CD14-positive monocyte (primary cell): ENCODE measurements at places on chromosomes 12 and 14. TPM values are rescaled to one million over a fixed set of nuclear protein-coding genes. Genes with fewer than 3 reads are reported as not detected.

Gene SIX6
- not detected for polyA plus RNA-seq

Gene FOXN4
- polyA plus RNA-seq = not detected

Gene OVCH1
- not detected for polyA plus RNA-seq

- peak; percentile 71 for DNase-seq
These were observed 811 bp upstream of the FBRSL1 start for GRCh38 chr12:132489078-132489601.

DNA sequence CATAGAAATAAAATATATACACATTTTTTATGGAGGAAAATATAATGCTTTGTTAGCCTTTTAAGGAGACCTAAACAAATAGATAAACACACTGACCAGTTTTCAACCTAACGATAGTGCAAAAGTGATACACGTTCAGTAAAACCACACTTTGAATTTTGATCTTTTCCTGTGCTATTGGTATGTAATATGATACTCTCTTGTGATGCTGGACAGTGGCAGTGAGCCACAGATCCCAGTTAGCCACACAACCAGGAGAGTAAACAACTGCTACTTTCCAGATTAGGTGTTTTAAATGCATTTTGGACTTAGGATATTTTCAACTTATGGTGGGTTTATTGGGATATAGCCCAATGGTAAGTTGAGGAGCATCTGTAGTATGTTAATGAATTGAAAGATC is 243.1 kb downstream of the ERC1 start:
- no peak for DNase-seq

DNA sequence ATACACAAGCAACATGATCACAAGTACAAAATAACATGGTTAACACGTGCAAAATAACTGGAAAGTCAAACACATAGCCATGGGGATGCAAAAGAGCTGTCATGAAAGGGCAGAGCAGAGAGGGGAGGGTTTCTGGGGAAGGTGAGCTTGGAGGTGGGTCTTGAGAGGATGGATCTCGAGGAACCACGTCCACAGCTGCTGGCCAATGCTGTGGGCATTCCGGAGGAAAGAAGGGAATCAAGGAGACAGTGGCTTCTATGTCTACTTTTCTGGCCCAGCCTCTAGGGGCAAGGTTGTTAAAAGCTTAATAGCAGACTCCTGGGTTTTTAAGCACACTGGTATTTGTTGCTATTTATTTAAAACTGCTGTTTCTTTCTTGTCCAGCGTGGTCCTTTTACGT is 8.4 kb upstream of the MYH7 start:
- DNase-seq = no peak

DNA sequence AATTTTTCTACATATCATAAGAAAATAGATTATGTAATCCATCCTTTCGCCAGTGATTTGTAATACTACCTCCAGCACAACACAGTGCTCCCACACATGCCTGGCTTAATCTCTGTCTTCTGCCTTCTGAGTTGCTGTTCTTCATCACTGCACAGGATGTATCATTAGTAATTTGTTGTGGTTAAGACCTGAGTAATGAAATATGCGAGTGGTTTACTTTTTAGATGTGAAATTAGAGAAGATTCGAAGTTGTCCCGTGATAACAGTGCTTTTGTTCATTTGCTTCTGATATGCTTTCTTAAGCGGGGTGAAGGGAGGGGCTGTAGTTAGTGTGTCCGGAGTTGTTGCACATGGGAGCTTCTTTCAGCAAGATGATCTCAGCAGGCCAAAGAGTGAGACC is 18.1 kb downstream of the KRT85 start:
- DNase-seq = no peak
